Cerebellum (tissue), 4 donors: ENCODE measurements at places on chromosomes 12 and 14. TPM values are rescaled to one million over a fixed set of nuclear protein-coding genes. Genes with fewer than 3 reads are reported as not detected.

ETFBKMT gene
- 2.6 TPM for total RNA-seq

GLIPR1 gene
- 2.9 TPM for total RNA-seq

DHRS2 gene
- total RNA-seq = 0.27 TPM

- DNase-seq = no peak
These were observed 27.0 kb upstream of the AKAP5 start for GRCh38 chr14:64438181-64438841.
